ENCODE measurements at places on chromosomes 13 and 19.

GRCh38 chr19:1840541-1841115 is 7.7 kb downstream of the REXO1 start:
- no peak for DNase-seq

DNA sequence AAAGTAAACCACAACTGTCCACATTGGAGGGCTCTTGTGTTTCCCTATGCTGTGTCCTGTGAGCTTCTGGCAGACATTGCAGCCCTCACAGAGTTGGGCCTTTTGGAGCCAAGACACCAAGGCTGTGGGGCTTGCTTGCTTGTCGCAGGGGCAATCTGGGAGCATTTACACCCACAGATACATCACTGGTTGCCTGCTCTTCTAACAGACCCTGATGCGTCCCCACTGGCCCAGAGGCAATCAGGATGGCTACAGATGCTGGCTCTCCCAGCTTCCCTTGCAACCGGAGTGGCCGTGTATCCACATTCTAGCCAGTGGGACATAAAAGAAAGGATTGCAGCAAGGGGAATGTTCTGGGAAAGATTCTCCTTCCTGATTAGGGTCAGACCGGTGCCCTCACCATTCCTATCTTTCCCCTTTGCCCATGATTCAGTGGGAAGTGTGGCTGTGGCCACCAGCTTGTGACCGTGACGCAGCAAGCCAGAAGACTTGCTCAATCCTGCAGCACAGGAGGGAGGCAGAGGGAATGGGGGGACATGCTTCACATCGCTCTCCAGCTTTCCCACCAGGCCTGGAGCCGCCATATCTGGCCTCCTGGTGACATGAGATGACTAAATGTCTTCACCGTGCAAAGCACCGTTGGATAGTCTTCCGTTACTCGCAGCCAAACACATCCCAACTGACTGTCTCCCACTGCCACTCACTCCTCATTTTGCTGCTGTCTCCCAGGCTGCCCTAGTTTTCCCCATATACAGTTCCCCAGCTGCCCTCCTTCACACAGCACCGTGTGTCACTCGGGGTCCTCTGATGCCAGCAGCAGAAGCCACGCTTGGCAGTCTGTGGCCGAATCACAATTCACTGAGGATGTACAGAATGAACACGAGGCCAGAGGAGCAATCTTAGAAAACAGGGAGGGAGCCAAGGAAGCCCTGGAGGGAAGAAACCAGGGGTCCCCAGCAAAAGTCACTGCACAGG is 151.0 kb downstream of the DPF1 start:
- DNase-seq = no peak

DNA sequence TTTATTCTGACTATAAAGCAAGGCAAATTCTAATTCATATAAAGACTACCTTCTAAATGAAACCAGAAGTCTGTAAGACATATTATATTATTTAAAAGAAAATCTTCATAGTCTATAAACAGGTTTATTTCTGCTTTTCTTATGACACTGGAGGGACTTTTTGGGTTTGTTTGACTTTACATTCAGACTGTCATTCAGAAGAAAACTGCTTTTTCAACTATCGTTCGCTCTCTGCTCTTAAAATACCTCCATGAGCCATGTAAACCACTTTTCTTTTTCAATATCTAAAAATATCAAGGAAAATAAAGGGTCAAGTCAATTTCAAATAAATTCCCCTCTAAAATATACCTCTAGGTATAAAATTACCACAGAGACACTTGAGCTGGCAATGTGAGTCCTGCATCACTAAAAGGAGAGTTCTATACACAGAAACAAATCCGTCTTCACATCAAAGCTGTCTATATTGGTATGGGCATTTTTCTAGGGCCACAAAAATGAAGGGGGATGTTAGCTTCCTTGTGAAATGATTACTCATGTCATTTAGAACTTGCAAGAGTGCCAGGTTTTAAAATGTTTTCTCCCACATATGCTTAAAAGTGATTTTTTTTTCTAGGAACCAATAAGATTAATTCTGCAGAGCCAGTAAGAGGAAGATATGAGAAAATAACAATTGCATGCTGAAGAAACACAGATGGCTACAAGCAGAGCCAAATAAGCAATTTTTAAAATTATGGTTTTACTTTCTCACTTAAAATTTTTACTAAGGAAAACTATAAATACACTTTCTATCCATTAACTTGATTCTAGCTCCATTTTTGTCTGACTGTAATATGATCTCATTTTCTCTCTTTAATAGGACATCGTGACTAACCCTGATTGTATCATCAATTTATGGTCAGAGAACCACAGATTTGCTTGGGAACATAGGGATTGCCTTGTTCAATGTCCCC is 181.8 kb downstream of the TBC1D4 start:
- no peak for DNase-seq

DNA sequence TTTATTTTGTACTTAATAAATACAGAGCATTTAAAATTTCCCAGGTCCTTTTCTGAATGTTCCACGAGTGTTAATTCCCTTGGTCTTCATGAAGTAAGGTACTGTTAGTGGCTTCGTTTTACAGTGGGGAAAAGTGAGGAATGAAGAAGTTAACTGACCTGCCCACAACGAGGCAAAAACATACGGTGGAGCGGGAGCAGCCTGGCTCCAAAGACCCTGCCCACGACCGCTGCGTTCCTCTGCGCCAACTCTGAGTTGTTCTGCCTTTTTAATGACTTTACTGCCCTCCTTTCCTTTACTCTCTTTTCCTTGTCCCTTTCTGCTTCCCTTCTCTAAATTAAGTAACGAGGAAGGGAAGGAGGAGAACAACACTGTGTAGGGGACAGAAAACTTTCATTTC is 392.9 kb downstream of the PCDH9 start:
- DNase-seq = no peak

- no peak for DNase-seq
Measured at GRCh38 chr19:40360708-40361241, 12.3 kb downstream of the PLD3 start.

GRCh38 chr13:27193496-27193895 is 21.9 kb upstream of the USP12 start:
- DNase-seq = no peak

Measured in CD8-positive, alpha-beta T cell (primary cell).